ENCODE measurements at places on chromosomes 1 and 21. TPM values are rescaled to one million over a fixed set of nuclear protein-coding genes. Genes with fewer than 3 reads are reported as not detected.

Gene CNR2
- 0.08 TPM for polyA plus RNA-seq

Gene HRNR
- polyA plus RNA-seq, result 0.91 TPM

Gene SYT14
- 0.24 TPM for polyA plus RNA-seq

Gene SERPINC1
- 0.21 TPM for polyA plus RNA-seq

GRCh38 chr1:234647245-234647644 lies 37.3 kb upstream of the IRF2BP2 start:
- DNase-seq, result no peak

- no peak for DNase-seq
Measured at GRCh38 chr1:10877894-10878293, 81.4 kb upstream of the CASZ1 start.

DNA sequence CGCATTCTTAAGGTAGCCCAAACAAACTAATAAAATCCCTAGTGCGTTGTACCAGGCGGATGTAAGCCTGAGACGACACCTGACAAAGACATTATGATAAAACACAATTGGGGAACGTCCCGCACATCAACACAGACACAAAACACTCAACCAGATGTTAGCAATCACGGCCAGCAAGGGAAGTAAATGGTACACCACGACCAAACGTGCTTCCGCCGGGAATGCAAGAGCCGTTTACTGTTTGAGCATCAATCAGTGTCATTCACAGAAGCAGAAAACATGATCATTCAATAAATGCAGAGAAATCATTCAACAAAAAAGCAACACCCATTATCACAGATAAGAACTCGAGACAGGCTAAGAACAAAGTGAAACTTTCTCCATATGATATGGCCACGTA lies 49.4 kb upstream of the COL18A1 start:
- no peak for DNase-seq

DNA sequence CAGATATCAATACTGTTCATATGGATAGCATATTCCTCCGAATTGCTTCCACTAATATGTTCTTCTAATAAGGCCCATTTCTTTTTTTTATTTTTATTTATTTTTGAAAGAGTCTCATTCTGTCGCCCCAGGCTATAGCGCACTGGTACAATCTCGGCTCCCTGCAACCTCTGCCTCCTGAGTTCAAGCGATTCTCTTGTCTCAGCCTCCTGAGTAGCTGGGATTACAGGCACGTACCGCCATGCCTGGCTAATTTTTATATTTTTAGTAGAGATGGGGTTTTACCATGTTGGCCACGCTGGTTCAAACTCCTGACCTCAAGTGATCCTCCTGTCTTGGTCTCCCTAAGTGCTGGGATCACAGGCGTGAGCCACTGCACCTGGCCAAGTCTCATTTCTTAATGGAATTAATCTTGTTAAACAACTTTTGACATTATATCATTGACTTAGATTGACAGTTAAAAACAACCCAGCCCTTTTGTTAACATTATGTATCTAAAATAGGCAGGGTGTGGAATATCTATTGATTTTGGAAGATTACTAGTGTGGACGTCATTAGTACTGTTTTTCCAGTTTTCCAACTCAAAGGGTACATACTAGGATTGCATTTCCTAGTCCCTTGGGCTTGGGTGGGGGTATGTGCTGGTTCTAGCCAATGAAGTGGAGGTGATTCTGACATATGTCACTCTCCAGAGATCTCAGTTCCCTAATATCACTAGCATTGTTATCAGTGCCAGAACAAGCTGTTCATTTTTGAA lies 281.4 kb downstream of the GRIK1 start:
- DNase-seq, result no peak

DNA sequence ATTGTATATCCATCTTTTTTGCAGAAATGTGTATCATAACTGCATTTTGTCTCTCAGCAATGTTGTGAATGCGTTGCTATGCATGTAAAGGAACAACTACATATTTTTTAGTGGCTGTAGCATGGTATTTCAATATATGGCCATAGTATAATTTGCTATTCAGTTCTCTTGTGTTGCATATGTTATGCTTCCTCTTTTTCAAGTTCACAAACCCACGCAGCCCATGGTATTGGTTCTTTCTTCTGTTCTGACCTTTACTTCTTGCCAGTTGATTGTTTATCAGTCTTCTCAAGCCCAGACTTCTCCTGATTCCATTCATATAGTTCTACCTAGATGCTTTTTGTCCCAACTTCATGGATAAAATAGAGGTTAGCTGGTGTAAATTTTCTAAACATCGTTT lies 6.1 kb downstream of the SLC22A15 start:
- no peak for DNase-seq

GRCh38 chr1:219381396-219381795 lies 207.7 kb downstream of the LYPLAL1 start:
- DNase-seq, result no peak

DNA sequence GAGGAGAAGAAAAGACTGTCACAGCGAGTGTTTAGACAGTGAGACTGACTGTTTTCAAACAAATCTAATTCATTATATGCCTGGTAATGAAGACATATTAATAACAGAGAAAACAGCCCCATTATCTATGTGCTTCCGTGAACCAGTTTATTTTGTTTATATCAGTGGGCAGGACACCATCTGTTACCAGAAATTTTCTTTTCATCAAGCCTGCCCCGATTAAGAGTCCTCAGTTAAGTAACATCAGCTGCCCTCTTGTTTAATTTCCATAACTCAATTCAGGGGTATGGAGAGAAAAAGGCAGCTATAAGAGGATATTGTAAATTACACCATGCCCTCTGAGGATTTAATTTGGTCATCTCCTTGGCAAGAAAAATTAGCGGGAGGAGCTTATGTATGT lies 94.0 kb downstream of the TMEM200B start:
- DNase-seq, result no peak

DNA sequence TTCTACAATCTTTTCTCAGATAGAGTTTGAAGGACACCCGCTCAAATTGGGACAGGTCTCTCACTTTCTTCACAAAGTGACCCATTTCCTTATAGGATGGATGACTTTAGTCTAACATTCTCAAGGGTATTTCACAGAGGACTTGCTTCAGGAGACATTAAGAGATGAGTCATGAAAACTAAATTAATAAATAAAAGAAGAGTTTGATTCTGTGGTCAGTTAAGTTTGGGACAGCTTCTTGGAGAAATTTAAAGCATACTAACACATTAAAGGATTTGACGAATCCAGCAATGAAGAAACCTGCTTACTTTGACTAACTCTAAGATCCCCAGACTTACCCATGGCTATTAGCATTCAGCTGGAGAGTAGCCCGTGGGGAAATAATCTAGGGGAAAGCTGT lies 95.6 kb upstream of the RAB3GAP2 start:
- no peak for DNase-seq

DNA sequence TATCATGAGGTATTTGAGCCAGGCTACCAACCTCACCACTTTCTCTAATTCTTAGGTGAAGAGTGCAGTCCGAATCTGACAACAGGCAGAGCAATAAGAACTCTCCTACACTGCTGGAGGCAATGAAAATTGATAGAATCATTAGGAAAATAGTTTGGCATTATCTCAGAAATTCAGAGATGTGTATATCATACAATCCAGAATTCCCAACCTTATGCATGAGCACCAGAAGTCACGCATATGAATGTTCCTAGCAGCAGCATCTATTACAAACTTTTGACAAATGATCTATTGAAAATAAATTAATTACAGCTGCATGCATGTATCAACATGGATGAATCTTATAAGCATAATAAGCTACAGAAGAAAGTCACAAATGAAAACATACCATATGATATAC lies 176.9 kb upstream of the CAMK1G start:
- DNase-seq, result no peak

Data from right renal pelvis (tissue), 4 donors.